Cerebellar cortex (tissue), 1 donor: ENCODE measurements at places on chromosomes 16 and 17.

- DNase-seq: no peak
Observed at GRCh38 chr16:69909043-69909442, 42.1 kb upstream of the CLEC18A start.

DNA sequence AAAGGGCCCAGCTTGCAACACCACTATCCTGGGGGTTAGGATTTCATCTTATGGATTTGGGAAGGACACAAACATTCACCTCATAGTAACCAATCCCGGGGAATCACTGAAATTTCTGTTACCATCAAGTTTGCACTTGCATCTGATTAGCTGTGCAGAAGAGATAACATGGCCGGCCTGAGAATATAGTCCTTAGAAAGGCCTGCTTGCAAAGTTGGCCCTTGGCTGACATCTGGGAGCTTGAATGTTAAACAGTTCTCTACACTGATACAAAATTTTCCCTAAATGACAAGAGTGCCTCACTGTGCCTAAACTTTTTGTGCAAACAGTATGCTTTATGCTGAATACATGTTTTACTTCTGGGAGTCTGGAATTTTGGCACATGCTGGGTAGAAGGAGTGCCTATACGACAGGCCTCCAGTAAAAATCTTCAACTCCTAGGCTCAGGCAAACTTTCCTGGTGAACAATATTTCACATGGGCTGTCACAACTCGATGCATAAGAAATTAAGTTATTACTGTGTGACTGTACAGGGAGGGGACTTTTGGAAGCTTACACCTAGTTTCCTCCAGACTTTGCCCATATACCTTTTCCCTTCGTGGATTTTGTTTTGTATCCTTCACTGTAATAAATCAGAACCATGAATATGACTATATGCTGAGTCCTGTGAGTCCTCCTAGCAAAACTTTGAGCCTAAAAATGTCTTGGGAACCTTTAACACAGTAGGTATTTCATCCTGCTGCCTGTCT, 31.3 kb downstream of the TBC1D3B start:
- no peak for DNase-seq

- DNase-seq: no peak
Observed at GRCh38 chr17:79224903-79225302, 150.3 kb downstream of the ENGASE start.

GRCh38 chr16:46889245-46889941, 5.2 kb downstream of the GPT2 start:
- no peak for DNase-seq

GRCh38 chr16:65787921-65788320, 578.6 kb upstream of the CDH5 start:
- DNase-seq: no peak

DNA sequence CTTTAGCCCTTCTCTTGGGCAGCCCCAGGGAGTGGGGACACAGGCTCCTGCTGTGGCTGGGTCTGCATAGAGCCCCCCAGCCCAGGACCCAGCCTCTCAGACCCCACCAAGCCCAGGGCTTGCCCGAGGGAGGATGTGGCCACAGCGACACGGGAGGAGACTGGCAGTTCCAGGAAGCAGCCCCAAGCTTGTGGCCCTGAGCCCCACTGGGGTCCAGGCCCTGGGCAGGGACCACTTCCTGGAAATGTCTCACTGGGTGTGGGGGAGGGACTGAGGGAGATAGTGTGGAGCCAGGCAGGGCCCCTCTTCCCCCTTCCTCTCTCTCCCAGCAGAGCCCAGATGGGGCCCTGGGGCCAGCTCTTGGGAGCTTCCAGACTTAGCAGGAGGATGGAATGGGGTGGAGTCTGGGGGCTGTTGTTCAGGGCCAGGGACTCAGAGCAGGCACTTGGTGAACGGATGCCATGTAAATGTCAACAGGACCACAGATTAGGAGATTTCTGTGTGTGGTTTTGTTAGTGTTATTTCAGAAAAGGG, 35.3 kb downstream of the ADGRG5 start:
- DNase-seq: no peak

GRCh38 chr17:36106493-36106835, 2.8 kb downstream of the CCL4 start:
- DNase-seq: no peak

- DNase-seq: peak; percentile 85
Observed at GRCh38 chr17:43846221-43846712, 709 bp upstream of the CD300LG start.

DNA sequence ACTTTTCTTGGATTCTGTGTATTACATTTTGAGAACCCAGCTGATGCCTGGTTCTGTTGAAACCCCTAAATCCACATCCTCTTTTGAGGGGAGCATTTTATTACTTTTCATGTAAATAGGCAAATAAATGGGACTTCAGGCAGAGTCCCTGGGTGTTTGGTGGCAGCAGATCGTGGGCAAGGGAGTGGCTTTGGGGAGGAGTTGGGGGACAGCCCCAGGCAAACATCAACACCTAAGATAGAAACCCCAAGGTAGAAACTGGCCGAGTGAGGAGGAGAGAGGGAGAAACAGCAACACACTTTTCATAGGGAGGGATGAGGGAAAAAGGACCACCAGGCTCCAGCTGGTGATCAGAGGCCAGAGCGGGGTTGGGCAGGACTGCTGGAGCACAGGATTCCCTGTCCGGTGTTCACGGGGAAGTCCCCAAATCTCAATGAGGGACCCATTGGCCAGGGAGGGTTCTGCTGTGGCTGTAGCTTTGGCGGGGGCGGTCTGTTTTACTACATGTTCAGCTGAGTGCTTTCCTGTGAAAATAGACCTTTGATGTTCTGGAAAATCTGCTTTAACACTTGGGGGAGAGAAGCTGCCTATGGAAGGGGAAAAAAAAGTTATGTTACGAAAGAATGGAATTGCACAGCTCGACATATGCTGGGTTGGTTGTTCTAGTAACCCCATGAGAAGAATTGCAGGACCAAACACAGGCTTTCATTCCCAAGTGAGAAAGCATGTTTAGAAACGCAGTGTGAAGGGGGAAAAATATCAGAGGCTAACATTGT, 46.6 kb downstream of the MSI2 start:
- no peak for DNase-seq

GRCh38 chr17:76189247-76189646, 48.2 kb upstream of the FOXJ1 start:
- no peak for DNase-seq

GRCh38 chr17:4565209-4566141, 5.1 kb upstream of the GGT6 start:
- peak; percentile 87 for DNase-seq

- peak; percentile 58 for DNase-seq
Observed at GRCh38 chr17:62478424-62478879, at the start of gene TLK2. Gene TLK2, plus strand, starts transcription at chr17:62478825. Its CDS starts 2,301 bp downstream, at chr17:62481126.

- DNase-seq: no peak
Observed at GRCh38 chr17:1110862-1111598, 68.8 kb downstream of the ABR start.

GRCh38 chr16:19301931-19302330, 16.4 kb downstream of the CLEC19A start:
- no peak for DNase-seq

- DNase-seq: no peak
Observed at GRCh38 chr16:61587526-61587925, 448.7 kb downstream of the CDH8 start.

DNA sequence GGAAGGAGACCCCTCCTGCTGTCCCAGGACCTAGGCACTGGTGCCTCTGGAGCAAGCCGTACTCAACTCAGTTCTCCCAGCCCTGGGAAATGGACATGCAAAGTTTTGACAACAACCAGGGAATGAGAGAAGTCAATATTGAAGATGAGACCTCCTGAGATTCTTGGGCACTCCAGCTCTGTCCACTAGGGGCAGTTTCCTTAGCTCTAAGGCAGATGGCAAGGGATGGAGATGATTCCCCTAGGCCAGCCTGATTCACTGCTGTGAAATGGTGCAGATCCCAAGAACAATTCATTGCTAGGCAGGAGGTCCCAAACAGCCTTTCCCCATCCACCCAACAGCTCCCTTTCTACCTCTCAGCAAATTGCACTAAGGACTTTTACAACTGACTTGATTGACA, 20.5 kb upstream of the SDR42E2 start:
- peak; percentile 6 for DNase-seq

DNA sequence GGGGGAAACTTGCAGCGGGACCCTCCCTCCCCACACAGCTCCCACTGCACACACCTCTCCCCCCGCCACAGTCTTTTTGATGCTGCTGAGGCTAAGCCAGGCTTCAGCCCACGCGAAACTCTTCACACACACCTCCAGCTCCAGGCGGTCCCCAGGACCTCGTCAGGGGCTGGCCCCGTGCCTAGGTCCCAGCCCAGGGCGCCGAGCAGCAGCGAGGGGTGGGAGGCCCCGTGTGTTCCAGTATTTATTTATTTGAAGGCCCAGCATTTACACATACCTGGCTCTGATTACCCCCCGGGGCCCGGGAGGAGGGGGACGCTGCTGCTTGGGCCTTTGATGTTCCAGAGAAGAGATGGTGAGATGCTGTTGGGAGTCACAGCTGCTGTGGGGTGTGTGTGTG, 44.9 kb upstream of the DLX4 start:
- no peak for DNase-seq

- DNase-seq: no peak
Observed at GRCh38 chr16:87836844-87837581, 32.3 kb downstream of the SLC7A5 start.

DNA sequence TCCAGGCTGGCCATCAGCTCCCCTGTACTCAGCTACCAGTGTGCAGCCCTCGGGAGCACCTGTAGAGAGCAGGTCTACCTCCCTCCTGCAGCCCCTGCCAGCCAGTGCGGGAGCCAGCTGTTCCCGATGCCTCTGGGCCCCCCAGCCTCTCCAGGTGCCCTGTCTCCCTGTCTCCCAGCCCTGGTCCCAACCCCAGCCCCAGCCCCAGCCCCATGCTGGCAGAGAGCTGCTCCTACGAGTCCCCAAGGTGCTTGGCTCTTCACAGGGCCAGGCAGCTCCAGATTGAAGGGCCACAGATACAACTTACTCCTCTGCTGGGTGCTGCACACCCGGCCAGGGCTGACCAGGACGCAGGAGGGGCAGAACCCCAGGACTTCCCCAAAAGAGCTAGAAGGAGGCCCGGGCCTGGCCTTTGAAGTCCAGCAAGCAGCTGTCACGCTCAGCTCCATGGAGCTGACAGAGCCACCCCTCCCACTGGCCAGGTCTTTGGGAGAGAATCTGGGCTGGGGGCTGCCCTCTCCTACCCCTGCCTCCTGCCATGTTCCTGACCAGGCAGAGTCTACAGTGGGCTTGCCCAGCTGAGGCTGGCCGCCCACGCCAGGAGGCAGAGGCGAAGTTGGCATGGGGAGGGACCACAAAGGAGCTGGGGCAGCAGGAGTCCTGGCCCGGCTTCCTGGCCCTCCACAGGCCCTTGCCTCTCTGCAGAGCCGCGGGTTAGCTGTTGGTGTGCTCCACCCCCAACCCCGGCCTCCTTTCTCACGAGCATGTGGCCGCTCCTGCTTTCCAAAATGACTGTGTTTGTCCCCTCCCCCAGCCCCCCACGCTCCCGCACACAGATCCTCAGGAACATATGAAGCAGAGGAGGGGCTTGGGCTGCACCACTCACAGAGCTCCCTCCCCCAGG, 9.5 kb upstream of the ADAM11 start:
- peak; percentile 66 for DNase-seq

DNA sequence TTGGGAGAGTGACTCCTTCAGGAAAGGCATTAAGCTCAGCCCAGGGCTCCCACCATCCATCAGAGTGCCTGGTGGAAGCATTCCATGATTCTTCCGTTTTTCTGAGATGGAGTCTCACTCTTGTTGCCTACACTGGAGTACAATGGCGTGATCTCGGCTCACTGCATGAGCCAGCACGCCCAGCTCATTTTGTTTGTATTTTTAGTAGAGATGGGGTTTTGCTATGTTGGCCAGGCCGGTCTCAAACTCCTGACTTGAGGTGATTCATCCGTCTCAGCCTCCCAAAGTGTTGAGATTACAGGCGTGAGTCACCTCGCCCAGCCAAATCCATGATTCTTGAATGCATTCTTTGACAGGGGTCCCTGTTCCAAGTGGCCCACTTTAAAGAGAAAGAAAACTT, 23.1 kb downstream of the MIS12 start:
- DNase-seq: no peak

- DNase-seq: no peak
Observed at GRCh38 chr17:50362661-50363060, 10.3 kb downstream of the MRPL27 start.

DNA sequence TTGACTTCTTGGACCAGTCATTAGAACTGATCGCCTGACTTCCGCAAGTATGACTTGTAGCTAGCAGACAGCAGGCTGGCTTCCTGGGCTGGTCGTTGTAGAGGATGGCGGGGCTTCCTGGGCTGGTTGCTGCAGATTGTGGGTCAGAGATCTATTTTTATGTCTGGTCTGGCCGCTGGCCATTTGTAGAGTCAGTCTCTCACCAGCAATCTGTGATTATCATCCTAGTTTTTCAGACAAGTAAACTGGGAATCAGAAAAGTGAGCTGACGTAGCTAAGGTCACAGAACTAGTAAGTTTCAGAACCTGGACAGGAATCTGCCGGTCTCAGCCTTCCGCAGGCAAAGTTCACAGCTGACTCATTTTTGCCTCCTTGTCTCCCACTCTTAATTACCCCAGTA, 19.1 kb downstream of the GPR142 start:
- DNase-seq: peak; percentile 97

DNA sequence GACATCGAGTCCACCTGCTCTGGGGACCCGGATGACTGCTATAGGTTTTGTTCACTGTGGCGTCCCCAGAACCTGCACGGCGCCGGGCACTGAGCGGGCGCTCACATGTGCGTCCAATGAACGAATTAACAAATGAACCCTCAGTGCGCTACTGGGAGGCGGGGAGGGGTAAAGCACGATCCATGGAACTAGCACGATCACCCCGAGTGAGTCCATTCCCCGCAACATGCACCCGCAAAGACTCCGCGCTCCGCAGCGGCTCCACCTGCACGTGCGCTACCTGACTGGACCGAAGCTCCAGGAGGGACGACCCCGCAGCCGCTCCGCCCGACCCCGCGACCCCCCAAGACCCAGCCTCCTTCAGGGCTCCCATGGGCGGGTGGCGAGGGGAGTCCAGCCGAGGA, 491 bp downstream of the TRAP1 start:
- DNase-seq: peak; percentile 29

GRCh38 chr17:45139533-45139920, 4.0 kb downstream of the ACBD4 start:
- no peak for DNase-seq

DNA sequence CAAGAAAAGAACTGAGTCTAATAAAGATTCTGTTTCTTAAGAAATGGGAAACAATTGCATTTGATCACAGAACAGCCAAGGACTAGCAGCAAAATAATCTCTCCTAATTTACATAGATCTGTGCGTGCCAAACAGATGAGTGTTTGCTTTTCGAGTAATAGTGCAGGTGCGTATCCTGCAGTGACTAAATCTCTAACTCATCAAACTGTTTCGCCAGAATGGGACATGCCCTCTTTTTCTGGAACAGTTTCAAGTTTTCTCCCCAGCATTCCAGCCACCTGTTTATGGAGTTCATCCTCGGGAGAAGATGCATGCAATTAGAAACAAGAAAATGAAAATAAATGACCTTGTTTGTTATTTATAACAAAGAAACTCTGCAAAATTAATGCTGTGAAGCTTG, 5.7 kb upstream of the TOX3 start:
- DNase-seq: no peak

GRCh38 chr17:42531455-42532354, 4.3 kb upstream of the NAGLU start:
- DNase-seq: peak; percentile 42

GRCh38 chr16:51150165-51150887, 744 bp downstream of the SALL1 start:
- no peak for DNase-seq
